Activated CD8-positive, alpha-beta memory T cell treated with anti-CD3 and anti-CD28 coated beads for 4 hours (primary cell): ENCODE measurements at places on chromosomes 2 and 18.

- DNase-seq, result no peak
Observed at GRCh38 chr2:30940839-30941238, 133.6 kb upstream of the CAPN13 start.

- DNase-seq, result no peak
Observed at GRCh38 chr2:32820701-32821100, 126.1 kb upstream of the LTBP1 start.

- DNase-seq, result no peak
Observed at GRCh38 chr18:58863539-58864145, 1.0 kb upstream of the ZNF532 start.

DNA sequence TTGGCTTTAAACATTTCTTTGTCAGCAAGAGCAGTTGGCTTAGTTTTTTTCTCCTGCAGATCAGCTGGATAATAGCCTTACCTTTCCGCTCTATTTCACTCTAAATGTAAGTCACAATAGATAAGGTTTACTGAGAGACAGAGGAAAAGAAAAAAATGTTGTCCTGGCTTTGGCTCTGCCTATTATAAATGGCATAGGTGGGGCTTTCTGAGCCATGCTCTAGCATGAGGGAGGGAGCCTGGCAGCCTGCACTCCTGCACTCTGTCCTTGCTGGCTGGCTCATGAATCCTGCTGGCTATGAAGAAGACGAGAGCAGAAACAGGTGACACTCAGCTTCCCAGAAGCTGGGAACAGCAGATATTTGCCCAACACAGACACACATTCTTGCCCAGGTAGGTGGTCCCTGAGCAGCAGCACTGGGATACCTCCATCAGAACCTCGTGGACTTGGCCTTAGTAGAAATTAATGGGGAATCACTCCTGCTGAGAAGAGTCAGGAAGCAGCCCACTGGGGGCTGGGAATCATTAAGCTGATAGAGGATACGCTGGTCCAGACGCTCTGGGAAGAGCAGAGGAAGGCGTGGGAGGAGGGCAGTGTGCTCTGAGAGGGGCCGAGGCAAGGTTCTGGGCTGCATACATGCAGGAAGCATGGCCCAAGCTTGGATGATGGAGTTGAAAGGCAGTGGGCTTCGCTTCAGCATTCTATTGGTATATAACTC, 514.4 kb upstream of the HS6ST1 start:
- no peak for DNase-seq

- DNase-seq, result no peak
Observed at GRCh38 chr2:137202318-137202717, 437.0 kb downstream of the THSD7B start.

DNA sequence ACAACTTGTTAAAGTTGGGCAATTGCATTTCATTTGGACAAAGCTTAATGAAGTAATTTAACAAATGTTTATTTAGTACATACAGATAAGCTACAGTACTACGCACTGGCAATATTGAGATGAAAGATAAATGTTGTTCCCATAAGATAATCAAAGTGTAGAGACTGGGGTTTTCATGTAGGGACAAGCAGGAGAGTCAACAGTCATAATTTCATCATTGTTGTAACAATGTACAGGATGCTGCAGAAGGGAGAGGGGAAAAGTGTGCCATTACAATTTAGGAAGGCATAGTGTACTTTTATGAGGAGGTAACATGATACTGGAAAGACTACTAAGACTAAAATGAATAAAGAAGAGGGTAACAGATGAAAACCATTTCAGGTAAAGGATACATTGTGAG, 441.6 kb downstream of the ERBB4 start:
- no peak for DNase-seq
